SHP77 (cell line): ENCODE measurements at places on chromosomes 11 and 22.

GRCh38 chr11:12118949-12119348, 8.6 kb downstream of the MICAL2 start:
- DNase-seq = no peak

DNA sequence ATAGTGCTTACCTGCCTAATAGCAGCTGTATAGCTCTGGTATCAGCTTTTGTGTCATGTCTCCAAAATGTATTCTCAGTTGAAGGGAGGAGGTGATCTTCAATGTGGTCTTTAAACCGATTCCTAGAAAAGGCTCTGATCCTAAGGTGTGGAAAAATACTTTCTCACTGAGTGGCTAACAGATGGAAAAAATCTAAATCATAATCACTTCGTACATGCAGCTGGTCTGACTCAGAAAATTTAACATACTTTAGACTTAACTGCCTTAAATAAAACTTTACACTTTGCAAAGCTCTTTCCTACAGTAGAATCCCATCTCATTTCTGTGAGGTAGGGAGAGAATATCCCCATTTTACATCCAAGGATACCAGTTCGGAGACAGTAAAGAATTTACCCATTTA, 38.0 kb downstream of the C2CD3 start:
- DNase-seq = no peak

DNA sequence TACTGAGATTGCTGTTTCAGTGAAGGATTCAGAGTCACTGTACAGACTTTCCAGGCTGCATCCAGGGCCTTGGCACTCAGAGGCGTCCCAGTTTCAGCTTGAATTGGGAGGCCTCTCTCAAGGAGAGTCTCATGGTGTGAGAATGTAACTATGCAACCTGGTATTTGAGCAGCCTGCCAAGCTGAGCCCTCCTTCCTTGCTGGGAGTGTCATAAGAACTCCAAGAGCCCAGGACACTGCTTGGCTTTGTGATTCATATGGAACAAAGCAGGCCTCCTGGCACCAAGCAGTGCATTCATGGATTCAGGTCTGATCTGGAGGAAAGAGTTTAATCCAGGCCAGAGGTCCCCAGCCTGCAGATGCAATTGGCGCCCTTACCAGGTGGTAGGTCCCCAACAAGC, 171.7 kb downstream of the DBX1 start:
- DNase-seq = no peak

DNA sequence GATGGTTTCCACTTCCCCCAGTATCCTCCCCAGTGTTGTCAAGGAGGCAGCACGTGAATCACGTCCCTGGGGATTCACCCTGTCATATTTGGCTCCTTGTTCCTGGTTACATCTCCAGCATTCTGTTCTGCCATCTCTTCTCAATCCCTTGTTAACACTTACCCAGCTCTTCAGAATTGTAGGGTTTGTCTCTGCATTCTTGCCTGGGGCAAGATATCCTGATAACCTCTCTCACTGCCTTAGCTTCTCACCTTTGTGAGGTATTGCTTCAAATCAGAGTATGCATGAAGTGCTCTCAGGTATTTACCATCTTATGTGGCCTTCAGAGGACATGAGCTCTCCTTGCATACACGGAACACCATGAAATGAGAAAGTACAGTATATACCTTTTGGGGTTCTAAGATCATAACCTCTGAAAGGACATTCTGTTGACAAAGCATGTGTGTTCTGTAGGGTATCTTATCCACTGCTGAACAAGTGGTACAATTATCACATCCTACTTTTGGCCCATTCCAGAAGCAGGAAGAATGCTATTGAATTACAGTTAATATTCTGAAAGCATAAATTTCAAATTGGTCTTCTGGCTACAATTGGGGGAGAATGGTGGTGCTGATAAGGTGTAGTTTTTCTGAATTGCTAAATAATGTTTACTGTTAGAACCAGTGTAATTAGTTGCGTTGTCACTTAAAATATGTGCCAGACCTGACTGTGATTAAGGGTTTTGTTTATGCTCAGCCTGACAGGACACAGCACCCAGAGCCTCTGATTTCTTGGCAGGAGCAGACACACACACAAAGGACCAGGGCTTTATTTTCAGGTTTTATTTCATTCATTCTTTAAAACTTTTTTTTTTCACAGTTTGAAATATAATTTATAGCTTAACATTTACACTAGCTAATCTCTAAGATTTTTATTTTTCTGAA, 32.7 kb downstream of the VSTM5 start:
- DNase-seq = no peak

- DNase-seq = no peak
Measured at GRCh38 chr11:113663567-113663966, 42.5 kb downstream of the TMPRSS5 start.

- peak; percentile 99 for DNase-seq
Measured at GRCh38 chr11:65487467-65488272, 11.2 kb upstream of the MALAT1 start.

DNA sequence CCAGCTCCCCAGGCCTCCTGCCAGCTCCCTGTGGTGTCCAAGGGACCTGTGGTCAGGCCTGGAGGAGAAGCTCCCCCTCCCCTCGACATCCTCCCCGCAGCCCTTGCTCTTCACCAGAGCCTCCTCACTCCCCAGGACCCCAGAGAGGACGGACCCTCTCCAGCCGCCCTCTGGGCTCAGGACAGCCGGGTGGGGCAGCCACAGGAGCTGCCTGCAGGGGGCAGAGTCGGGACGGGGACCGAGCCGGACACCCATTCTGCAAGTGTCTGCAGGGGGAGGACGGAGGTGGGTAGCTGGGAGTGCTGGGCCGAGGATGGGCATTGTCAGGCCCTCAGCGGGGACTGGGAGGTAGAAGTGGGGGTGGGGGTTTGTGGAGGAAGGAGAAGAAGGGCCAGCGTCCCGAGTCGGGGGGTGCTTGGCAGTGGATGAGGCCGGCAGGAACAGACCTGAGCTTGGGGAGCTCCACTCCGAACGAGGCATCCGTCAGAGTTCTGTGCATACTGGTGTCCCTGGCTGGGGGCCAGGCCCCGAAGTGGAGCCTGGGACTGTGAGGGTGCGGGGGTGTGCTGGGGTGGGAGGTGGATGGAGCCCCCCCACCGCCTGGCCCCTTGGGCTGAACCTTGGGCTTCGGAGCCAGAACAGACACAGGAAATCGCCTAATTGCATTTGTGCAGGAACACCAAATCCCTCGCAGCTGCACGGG, 15.2 kb downstream of the PRR33 start:
- DNase-seq = no peak

GRCh38 chr11:122154994-122155393, 39.0 kb upstream of the BLID start:
- DNase-seq = no peak

GRCh38 chr22:49209452-49210195, 618.0 kb downstream of the BRD1 start:
- peak; percentile 93 for DNase-seq

GRCh38 chr11:108863528-108863927, 198.7 kb downstream of the DDX10 start:
- DNase-seq = no peak

GRCh38 chr11:75229466-75229865, 11.1 kb upstream of the TPBGL start:
- DNase-seq = no peak

GRCh38 chr11:27281740-27282590, 81.0 kb downstream of the CCDC34 start:
- no peak for DNase-seq

- DNase-seq = no peak
Measured at GRCh38 chr11:93737904-93738612, 3.2 kb downstream of the TAF1D start.

- DNase-seq = no peak
Measured at GRCh38 chr11:119545978-119546915, 123.3 kb upstream of the THY1 start.

DNA sequence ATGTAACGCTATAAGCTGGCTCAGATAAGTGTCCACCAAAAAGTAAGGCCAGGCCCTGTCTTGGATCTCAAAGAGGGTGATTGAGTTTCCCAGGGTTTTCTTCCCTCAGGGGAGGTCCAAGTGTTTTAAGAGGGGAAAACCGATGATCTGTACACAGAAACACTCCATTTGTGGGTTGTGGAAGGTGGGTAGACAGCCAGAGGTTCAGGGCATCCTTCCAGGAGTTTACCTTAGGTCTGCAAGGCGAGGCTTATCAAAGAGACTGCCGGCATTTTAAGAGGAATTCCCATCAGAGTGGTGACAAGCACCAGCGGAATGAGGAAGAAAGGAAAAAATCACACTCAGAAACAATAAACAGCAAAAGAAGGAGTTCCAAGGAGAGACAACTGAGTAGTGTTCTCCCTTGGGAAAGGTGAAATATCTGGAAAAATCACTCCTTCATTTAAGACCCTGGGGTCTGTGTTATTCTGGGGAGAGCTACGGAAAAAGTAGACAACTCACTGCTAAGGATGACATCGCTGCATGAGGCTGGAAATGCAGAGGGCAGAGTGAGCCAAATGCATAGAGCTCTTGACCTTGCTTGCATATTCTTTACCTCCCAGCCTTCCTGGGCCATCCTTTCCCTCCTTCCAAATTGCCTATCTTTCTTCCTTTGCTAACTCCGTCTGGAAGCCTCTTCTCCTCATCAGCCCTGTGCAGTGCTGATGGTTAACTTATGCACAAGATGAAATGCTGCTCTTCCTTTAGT, 22.1 kb upstream of the MMP7 start:
- DNase-seq = no peak

GRCh38 chr22:49086181-49086580, 741.5 kb downstream of the BRD1 start:
- DNase-seq = no peak

- no peak for DNase-seq
Measured at GRCh38 chr11:130737041-130737830, 179.0 kb downstream of the SNX19 start.

GRCh38 chr11:94142308-94143281, 14.0 kb downstream of the PANX1 start:
- no peak for DNase-seq

DNA sequence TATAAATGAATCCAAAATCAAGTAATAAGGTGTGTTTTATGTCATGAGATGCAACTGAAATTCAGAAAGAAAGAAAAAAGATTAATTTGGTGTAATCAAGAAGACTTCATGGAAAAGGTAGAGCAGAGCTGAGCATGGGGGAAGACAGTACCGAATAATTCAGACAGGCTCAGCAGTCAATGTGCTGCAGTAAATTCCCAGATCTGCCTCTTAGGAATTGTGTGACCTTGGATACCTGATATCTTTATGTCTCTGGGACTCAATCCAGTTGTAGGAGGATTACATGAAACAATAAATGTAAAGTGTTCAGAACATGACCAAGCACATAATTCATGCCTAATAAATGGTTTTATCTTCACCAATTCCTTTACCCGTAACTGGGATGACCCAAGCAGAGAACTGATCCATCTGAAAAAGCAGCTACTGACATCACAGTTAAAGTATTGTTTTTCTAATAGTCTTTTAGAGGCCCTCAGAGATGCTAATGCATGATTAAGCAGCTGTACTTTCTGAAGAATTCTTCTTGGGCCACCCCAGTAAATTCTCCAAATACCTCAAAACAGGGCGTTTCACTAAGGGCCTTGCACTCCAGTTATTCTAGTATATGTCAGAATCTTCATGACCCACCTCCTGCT, 7.8 kb downstream of the MS4A12 start:
- no peak for DNase-seq

- no peak for DNase-seq
Measured at GRCh38 chr11:2470495-2470894, 25.7 kb downstream of the KCNQ1 start.

- no peak for DNase-seq
Measured at GRCh38 chr11:111194860-111195568, 50.5 kb upstream of the POU2AF2 start.

- DNase-seq = no peak
Measured at GRCh38 chr11:57885298-57886050, 123.9 kb downstream of the CTNND1 start.

DNA sequence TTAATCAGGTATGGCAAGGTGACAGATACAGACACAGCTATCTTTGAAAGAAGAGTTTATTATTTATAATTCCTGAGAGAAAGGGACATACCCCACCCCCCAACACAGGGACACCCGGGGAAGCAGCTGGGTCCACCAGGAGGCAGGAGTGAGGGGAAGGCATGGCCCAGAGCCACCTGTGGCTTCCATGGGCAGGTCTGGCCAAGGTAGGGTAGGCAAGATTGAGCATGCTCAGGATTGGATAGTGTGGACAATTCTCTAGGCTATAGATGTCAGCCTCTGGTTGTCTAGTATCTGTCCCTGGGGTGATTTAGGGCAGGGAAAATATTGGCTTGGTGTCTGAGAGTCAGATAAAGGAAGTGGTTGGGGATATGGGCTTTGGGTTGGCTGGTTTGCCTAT, 27.5 kb upstream of the SMIM35 start:
- DNase-seq = no peak

DNA sequence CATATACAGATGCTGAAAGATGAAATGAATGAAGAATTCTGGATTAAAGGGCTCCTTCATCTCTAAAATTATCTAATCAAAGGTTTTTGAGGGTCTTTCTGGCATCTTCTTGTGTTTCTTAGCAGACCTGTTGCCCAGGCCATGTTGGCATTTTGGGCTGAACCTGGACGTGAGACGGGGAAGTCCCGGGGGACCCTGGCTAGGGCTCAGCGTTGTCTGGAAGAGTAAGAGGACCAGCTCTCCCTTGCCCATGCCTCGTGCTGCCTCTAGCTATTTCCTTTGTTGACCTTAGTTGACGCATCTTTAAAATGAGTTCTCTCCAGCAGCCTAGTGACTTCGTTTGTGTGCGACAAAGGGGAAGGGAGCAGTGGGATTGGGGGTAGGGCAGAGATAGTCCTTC, 152.2 kb downstream of the ST3GAL4 start:
- DNase-seq = no peak

- no peak for DNase-seq
Measured at GRCh38 chr11:68282141-68282860, 10.5 kb upstream of the C11orf24 start.

DNA sequence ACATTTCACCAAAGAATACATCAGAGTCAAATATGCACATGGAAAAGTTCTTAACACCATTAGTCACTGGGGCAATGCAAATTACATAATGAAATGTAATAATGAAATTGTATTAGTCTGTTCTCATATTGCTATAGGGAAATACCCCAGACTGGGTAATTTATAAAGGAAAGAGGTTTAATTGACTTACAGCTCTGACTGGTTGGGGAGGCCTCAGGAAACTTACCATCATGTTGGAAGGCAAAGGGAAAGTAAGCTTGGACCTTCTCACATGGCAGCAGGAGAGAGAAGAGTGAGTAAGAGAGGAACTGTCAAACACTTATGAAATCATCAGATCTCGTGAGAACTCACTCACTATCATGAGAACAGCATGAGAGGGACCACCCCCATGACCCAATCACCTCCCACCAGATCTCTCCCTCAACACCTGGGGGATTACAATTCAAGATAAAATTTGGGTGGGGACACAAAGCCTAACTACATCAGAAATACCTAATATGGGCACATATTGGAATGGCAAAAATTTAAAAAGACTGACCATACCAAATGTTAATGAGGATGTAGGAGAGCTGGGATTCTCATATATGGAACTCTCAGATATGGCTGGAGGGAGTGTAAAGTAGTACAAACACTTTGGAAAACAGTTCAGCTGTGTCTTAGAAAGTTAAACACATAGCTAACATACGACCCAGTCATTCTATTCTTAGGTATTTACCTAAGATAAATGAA, 65.1 kb upstream of the CD44 start:
- DNase-seq = no peak

- peak; percentile 38 for DNase-seq
Measured at GRCh38 chr11:33257160-33257896, at the start of gene HIPK3. Gene HIPK3, plus strand, starts transcription at chr11:33257381.
